ENCODE measurements at places on chromosomes 2 and 18.

DNA sequence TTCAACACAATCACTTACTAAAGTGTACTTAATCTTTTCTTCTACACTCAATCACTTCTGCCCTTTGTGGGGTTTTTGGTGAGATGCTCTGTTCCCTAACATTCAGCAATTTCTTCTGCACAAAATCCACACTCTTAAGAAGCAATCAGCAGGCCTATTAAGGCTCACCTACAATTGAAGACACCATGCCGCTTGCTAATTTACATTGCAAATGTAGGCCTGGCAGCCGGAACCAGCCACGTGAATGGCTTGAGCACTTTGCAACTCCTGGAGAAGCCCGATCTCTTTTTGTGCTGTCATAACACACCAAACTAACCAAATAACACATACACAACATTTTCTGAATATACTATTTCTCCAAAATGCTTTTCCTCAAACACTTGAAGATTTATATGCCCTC lies 66.3 kb downstream of the NYAP2 start:
- DNase-seq = no peak

DNA sequence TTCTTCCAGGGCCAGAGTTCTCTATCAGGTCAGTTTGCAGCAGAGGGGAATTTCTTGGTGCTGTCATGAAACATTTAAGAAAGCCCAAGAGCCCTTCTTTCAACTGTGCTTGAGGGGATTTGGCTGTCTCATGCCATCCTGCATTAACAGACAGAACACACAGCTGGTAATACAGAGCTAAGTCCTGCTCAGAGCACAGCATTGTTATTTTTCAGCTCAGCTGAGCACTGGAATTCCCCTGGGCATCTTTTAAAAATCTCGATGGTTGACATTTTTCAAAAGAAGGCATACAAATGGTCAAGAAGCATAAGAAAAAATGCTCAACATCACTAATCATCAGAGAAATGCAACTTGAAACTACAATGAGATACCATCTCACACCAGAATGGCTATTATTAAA lies 14.9 kb upstream of the IL1R2 start:
- DNase-seq = no peak

DNA sequence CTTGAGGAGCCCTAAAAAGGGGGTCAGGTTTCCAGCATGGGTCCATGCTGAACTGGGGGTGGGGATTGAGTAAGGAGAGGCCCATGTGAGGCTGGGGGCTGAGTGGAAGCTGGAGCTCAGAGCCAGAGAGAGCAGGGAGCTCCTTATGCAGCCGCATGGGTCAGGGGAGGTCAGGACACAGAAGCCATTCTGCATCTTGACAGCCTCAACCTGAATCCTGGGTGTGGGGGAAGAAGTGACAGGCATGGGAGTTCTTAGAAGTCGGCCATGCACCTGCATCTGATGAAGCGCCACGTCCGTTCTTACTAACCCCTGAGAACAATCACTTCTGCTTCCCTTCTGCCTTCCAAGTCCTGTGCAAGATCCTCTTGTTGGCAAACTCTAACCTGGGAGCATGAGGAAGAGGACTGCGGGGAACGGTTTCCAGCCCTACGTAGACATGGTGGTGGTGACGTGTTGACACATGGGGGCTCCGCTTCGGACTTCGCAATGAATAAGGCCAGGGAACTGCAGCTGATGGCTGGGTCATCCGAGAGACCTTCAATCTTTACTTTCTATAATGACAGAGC lies 22.3 kb downstream of the GNLY start:
- DNase-seq = no peak

DNA sequence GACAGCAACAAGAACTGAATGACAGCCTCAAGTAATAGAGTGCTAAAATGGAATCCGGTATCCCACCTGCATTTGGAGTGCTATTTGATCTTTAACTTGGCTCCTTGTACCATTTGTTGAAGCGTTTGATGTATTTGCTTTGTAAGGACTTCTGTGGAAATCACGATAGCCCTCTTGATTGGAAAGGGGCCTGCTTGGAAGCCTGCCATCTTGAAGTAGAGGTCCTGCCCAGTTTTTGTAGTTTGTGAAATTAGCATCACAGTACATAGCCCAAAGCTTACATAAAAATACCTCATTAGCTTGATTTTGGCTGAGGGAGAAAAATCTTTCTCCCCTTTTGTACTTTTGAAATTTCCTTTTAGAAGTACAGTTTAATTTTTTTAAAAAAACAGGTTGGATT lies 2.7 kb downstream of the CDCA7 start:
- DNase-seq = no peak

DNA sequence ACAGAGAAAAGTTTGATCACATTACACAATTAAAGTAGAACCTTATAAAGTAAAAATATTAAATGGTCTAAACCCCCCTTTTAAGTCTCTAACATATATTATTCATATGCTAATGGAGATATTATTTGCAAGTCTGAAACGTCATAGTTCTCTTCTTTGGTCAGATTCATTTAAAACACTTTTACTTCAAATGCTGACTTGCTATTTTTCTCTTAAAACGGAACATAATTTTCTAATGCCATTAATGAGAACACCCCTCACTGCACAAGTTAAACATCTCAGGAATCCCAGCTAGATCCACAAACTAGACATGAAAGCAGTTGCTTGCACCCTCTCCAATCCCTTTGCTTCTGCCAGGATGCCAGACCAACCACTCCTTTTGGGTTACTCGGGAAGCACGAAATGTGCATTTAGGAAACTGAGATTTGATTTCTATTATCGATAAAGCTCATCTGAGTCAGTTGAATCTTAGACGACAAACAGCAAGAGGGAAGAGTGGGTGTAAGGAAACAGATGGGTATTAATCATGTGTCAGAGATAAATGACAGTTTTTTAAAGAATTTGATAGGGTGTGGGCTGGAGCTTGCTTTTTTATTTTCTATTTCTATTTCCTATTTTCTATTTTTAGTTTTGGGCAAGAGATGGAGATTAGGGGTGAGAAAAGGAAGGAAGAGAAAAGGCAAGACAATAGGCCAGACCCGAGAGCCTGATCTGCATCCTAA lies 1.5 kb downstream of the ADD2 start:
- no peak for DNase-seq

- DNase-seq = no peak
Measured at GRCh38 chr2:76275788-76276187, 565.1 kb upstream of the GCFC2 start.

- DNase-seq = no peak
Measured at GRCh38 chr2:223725494-223725893, 111.9 kb downstream of the AP1S3 start.

GRCh38 chr2:237669283-237669627 lies 41.9 kb downstream of the LRRFIP1 start:
- DNase-seq = no peak

DNA sequence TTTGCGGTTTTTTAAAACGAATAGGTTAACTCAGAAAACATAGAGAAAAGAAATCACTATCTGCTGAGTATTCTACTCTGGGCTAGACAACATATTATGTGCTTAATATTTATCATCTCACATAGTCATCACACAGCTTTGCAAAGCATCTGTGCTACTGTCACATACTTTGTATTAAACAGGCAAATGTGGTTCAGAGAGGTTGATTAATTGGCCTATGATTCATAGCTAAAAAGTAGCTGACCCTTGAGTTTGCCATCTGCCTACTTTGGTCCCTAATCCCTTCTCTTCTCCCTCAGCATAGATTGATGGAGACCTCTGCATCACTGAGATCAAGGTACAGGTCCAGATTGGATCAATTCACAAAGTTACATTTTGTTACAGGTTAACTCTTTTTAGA lies 21.4 kb downstream of the ANKRD30B start:
- DNase-seq = no peak

DNA sequence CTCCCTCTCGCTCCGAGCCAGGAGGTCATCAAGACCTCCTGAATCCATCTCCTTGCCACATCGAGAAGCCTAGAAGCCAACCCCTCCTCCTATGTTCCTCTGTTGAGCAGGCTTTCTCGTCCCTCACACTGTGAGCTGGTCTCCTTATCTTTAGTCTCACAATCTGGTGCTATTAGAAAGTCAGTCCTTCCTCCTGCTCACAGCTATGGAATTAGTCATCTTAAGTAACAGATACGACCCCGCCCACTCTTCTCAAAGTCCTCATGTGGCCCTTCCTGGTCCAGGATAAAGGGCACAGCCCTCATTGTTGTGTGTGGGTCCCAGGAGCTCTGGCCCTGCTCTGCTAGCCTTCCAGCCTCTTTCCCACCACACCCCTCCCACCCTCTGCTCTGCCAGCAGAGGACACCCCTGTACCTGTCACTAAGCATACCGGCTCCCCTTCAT lies 41.4 kb upstream of the TRIB2 start:
- no peak for DNase-seq

DNA sequence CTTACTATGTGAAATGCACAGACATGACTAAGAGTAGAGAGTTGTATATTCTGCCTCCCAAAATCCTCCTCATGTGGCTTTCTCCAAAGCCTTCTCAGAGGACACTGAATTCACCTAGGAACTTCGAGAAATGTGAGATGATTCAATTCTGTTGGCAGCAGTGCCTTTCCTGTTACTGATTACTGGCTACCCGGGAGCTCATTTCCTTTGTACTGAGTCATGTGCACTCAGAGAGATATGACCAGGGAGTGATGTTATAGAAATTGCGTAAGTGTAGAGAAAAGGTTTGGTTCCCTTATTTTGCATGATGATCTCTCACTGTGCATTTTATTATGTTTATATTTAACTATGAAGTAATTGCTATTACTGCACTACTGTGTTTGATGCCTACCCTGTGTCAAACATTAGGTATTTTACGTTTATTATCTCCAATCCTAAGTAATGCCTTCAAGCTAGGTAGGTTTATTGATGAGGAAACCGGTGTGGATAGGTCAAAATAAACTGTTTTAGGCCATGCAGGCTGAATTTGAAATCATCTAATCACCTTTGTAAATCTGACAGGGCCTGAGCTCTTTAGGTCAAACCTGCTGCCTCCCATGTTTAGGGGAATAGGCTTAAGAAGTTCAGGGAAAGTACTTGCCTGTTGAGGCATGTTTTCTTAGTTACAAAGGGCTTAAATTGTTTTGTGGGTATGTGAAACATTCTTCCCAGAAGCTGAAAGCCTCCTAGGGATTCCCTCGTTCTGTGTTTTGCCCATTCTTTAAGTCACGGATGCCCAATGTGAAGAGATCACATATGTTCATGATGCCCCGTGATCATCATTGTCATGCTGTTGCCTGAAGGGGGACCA lies 86.8 kb downstream of the FMNL2 start:
- DNase-seq = no peak

GRCh38 chr2:188746727-188747126 lies 227.4 kb upstream of the COL3A1 start:
- DNase-seq = no peak

DNA sequence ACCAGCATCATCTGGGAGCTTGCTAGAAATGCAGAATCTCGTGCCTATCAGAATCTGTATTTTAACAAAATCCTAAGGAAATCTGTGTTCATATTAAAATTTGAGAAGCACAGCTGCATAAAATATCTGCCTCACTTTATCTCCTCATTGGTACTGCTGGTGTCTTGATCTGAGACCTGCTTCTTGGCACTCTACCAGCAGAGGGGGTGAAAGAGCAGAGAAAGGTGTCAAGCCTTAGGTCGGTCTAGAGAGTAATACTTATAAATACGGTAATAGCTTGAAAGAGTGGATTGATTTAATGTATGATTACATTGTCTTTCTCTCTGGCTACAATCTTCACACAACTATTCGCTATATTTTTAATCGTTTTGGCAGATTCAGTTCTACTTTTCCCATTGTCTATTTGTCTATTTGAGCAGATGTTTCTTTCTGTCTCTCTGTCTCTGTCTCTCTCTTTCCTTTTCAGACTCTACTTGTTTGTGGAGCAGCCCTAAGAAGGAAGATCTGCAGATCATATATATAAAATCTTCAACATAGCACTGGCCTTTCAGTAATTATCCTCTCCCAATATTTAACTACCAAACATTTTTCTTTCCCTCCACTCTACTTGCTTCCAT lies 1.7 kb upstream of the GCG start:
- DNase-seq = peak; percentile 15

DNA sequence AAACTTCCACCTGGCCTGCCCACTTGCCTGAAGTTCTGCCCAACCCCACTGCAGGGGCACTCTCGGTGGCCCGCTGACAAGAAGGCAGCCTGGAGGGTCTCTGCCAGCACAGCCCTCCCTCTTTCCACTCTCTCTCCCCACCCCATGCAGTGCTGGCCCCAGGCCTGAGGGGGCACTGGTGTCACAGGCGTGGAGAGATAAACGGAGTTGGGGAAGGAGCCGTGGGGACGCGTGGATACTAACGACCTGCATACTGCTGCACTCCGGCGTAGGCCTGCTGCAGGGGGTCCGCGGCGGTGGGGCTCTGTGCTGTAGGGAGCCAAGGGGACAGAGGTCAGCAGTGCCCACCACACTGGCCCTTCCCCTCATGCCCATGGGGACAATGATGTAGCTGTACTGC lies 299.3 kb downstream of the CELF4 start:
- DNase-seq = no peak

DNA sequence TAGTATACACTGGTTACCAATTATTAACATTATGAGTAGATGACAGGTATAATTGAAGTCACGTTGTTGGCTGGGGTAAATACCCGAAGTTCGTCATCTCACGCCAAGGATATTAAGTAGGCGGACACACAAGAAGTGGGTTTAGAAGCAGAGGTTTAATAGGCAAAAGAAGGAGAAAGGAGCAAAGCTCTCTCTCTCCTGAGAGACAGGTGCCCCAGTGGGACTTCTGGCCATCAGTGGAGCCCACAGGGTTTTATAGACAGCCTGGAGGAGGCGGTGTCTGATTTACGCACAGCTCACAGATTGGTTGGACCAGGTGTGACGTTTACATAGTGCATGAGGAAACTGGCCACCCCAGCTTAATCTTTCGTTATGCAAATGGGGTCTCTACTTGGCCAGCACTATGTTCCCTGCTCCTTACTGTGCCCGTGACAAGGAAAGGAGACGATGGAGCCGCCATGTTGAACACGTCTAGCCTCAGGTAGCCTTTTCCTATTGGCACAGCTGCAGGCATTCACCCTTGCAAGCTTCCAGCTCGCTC lies 128.8 kb upstream of the KYNU start:
- DNase-seq = no peak

GRCh38 chr18:31044926-31045325 lies 2.4 kb upstream of the DSC3 start:
- no peak for DNase-seq

GRCh38 chr2:236015171-236015570 lies 153.0 kb downstream of the GBX2 start:
- no peak for DNase-seq

DNA sequence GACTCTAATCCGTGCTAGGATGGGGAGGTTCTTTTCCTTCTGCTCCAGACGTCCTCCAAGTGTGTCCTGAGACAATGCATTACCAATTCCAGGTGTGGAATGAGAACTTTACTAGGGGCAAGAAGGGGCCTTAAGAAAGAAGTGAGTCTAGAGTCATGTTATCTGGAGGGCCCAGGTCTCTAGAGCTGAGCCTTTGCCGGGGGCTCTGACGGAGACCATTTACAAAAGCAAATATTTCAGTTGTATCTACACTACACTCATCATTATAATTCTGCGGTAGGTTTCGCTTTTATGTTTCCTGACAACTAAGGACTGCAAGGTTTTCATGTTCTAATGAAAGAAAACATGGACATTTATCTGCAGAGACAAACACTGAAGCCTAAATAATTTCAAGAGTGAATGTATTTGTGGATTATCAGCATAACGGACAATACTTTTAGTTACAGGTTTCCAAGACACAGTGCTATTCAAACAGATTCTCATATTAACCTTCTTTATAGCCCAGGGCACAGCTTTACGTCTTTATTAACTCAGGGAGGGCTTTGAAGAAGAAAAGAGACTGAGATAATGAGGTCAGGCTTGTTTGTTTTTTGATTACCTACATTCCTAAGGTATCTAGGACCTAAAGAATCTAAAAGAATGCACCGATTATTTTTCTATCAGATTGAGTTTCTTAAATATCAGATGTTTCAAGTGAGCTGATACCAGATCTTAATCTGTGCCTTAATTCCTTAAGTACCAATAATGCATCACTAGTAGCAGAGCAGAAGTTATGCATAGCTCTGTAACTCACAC lies 15.0 kb upstream of the LAMA1 start:
- no peak for DNase-seq

All from NCI-H1930 (cell line).